ENCODE measurements at places on chromosomes 6 and 20.

- DNase-seq: no peak
Observed at GRCh38 chr20:45368221-45368980, 5.4 kb downstream of the SYS1 start.

DNA sequence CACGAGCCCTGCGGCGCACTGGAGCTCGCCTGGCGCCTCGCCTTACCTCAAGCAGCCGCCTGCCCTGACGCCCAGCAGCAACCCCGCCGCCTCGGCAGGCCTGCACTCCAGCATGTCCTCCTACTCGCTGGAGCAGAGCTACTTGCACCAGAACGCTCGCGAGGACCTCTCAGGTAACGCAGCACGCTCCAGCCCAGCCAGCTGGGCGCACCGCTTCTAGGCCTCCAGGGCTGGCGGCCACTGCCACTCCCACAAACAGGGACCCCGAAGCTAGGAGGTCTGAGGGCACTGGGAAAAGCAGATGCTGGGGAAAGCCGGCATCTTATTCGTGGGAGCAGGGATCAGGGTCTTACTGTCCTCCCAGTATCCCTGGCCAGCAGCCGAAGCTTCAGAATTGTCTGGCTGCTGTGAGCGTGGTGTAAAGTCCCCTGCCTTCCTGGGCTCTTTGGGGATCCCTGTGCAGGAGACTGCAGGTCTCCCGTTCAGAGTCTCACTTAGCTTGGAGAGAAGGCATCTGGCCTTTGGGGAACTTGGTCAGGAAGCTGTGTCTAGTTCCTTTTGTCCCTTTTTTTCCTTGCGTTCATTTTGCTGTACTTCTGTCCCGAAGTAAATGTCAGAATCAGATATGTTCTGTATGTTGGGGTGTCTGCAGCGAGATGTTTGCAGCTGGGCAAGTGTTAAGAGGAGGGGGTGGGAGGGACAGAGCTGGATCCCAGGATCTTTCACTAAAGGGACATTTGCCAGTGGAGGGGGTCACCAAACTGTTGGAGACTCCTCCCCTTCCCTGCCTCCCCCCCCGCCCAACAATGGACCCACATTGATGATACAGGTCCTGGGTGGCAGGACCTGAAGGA is 1.8 kb downstream of the FOXF2 start:
- no peak for DNase-seq

DNA sequence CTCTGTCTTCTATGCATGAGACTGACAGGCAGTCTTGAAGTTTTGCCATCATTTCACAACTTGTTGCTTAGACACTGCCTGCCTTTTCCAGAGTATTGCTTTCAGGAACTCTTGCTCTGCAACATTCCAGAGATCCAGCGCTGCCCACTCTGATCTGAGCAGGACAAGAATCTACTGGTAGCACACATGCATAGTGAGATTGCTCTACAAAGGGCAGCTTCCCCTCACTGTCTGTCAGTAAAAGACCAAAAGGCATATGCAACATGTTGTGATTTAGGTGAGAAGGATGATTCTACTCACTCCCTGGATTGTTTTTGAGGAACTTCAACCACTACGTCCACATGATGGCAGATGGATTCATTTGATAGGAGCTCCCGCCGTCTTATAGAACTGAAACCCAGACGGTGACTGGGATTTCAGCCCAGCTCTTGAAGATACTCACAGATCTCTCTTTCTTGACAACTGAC is 259.1 kb downstream of the ARID1B start:
- DNase-seq: no peak

DNA sequence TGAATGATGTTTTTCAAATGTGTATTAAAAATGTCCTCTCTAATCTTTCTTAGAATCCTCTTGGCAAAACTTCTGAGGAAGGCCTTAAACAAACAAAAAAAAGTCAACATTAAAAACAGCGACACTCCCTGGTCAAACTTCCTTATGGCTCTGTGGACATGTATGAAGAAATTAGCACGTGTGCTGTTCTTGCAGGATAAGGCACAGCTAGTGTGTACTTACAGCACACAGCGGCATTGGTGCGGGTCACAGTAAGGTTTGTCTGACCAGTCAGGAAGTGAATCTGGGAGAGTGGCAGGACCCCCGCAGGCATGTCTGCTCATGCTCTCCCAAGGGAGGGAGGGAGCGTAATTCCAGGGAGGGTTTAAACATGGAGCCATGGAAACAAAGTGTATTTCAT is 38.8 kb downstream of the SLC22A1 start:
- DNase-seq: no peak

DNA sequence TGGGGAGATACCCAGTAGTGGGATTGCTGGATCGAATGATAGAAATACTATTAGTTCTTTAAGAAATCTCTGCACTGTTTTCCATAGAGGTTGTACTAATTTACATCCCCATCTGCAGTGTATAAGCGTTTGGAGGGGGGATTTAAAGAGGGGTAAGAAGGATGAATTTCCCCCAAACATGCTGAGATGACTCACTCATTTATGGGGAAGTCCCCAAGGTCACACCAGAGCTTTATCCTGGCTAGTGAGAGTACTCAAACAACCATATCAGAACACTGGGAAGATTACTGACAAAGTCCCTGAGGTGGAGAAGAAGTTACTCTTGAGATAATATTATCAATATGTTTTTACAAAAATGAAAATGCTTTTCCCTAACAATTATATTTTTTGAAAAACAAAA is 44.0 kb downstream of the ROS1 start:
- no peak for DNase-seq

DNA sequence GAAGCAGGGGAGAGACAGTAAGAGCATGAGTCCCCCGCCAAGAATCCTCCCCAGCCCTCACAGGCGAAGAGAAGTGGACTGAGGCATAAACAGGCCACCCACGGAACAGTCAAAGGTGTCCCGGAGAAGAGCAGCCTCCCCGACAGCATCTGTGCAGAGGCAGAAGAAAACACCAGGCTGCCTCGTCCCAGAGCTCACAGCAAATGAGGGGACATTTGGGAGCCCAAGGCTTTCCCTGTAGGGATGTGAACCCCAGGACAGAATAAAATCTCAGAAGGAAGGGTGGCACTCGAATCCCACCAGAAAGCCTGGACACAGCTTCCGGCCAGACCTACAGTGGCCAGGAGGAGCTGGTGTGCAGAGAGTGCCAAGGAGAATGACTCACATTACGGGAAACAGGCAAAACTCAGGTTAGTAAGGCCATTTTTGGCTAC is 90.4 kb downstream of the DLL1 start:
- no peak for DNase-seq

DNA sequence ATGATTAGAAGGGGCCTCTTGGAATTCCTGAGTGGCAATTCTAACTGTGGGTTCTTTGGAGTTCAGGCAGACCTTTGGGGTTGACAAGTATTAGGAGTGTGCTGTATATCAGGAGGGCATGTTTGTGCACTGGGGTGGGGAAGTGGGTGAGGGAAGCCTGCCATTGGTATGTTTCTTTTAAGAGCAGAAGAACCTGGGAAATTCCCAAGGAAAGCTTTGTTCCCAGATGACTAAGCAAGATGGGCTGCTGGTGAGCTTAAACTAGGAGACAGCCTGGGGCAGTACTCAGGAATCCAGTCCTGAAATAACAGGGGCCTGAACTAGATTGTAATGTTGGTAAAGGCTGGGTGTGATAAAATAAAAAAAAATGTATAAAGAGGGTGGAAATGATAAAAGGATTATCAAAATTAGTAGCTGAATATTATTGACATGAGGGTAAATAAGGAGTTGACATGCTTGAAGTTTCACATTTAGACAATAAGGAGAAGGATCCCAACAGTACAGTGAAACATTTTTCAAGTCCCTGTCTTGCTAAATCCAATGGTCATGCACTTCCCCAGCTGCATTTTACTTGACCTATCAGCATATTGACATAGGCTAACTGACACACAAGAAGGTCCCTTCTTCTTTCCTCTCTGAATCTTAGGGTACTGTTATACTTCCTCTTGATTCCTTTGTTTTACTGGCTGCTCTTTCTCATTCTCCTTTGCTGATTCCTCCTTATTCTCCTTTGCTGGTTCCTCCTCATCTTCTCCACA is 18.4 kb upstream of the IFNGR1 start:
- DNase-seq: no peak

DNA sequence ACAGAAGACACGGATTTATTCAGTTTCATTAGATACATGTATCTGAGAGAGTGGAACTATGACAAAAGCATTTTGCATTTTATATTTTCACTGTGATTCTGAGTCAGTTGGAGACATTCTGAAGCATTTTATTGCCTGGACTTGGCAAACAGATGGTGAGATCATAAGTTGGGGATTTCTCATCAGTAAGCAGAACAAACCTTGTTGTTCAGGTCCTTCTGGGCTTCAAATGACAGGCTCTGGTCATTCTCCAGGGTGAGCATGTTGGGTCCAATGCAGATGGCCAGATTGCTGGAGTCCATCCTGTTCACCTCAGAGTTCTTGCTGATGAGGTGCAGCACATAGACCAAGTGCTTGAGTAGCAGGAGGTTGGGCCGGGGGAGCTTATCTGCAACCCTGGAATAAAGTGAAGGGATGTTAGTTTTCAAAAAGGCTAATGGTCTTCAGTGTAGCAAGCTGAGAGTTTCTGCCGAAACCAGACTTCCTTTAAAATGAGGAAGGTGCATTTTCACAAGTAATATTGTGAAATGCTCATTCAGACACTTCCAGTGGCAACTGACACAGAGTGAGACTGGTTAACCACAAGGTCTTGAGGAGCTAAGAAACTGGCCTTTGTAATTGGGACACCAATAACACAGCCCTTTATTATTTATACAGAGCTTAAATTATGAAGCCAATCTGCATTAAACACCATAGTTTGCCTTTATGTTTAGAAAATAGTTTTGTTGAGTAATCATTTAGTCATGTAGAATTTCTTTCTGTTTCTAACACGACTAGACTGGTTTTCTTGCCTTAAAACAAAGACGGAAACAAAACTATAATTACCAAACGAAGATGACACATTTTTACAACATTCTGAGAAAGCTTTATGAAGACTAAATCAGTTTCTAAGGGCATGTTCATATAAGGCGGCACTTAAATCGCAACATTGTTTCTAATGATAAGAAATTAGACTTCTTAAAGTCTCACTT is 5.6 kb downstream of the TAGAP start:
- no peak for DNase-seq

- DNase-seq: no peak
Observed at GRCh38 chr6:154001494-154002285, 37.4 kb upstream of the OPRM1 start.

DNA sequence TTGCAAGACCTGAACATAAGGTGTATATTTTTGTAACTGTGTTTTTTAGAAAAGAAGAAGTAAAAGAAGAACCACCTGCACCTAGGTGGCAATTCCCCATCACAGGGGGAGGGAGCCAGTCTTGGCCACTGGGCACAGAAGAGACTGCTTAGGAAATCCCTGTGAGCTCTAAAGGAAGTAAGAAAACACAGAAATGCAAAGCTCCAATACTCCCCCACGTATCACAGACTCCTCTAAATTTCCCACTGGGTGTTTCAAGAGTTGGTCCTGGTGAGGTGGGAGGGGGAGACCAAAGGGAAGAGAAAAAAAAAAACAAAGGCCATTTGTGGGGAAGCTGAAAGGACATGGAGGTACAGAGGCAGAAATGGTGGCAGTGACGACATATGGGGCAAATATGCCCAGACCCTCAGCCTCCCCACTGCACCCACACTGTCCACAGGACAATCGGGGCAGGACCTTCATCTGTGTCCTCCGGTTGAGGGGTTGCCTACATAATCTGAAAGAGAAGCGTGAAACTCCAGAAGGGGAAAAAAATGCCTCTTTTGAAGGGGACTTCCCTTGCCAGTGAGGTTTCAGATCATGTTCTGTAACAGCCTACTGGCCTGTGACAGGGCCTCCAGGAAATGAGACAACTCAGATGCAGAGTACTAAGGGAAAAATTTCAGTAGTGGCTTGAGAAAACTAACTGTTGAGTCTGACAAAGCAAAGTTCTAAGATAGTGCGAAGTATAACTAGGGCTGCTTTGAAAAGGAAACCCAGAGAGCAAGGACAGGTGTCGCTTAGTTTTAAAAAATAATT is 226.2 kb upstream of the MARCKS start:
- no peak for DNase-seq

DNA sequence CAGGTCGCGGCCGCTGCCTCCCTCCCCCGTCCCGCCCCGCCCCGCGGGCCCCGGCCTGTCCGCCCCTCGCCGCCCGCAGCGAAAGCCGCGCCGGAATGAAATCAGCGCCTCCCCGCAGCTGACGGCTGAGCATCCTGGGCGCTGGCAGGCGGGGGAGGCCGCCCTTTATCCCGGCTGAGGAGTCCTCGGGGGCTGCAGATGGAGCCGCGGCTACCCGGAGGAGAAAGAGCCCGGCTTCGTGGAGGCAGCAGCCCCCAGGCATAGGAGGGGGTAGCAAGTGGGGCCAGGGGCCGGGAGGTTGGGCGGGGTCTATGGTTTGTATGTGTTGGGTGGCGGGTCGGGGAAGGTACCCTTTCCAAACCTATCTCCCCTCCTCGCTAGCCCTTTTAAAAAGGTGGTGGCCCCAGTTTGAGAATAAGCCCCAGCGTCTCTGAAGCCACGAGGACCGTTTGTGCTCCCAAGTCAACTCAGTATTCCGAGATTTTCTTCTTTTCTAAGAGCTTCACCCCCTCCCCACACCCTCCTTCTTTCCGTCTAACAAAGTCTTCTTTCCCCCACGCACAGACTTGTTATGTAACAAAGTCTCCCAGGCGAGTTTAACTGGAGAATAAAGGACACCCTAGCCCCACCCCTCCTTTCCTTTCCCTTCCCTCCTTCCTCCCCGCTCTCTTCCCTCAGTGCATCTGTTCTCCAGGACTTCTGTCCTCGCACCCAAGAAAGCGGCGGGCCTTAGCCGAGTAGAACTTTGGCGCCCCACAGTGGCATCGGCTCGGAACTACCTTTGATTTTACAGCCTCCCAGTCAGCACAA is 11.0 kb downstream of the POU3F2 start:
- peak; percentile 42 for DNase-seq

DNA sequence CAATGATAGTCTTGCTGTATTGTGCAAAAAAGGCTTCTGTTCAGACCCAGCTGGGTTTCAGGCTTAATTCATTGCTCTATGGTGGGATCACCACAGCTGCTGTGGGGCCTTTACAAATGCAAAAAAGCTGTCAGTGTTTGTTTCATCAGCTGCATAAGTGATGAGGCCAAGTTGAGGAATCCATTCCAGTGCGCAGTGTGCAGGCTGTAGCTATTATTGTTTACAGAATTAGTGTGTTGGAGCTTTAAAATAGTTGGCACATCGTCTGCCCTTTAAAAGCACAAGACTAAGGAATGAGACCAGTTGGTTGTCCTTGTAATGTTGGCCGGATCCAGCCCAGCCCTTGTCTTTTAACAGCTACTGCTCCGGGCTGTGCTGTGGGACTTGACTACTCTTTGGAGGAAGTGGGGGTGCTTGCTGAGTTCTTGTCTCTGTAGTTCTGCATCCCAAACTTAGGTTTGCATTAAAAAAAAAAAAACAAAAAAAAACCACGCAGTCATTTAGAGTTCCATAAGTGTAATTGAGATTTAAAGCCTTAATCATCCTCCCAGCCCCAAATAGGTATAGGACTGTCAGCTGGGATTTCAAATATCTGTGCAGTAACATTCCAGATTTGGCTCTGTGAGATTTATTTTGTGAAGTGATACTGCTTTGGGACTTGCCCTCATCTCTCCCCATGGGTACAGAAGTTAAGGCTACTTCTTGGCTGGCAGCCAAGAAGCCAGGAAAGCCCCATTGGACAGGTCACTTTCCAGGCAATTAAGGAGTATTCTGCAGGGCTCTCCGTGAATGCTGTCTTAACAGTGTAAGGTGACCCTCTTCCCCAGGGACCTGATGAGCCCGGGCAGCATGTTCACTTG is 19.3 kb downstream of the JARID2 start:
- DNase-seq: no peak

- DNase-seq: no peak
Observed at GRCh38 chr6:52352239-52353018, 9.5 kb upstream of the PAQR8 start.

- no peak for DNase-seq
Observed at GRCh38 chr6:143673669-143674068, 4.1 kb upstream of the PHACTR2 start.
